ENCODE measurements at places on chromosomes 3 and 15. TPM values are rescaled to one million over a fixed set of nuclear protein-coding genes. Genes with fewer than 3 reads are reported as not detected.

DNA sequence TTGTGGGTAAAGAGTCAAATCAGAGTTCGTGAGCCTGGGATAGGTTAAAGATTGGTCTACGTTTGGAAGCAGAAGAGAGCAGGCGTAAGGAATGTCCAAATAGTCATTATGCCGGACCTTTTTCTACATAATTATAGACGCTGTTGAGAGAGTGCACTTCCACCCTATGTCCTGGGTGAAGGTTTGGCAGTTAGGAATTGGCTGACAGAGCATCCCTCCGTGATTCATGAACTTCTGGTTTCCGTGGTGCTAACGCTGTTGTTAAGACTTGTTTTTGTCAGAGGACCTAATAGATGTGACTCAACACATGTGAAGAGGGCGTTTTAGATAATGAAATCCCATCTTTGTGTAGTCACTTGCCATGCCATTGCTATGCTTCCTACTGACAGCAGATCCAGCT is 1.1 kb downstream of the EAF1 start:
- DNase-seq = peak; percentile 79

DNA sequence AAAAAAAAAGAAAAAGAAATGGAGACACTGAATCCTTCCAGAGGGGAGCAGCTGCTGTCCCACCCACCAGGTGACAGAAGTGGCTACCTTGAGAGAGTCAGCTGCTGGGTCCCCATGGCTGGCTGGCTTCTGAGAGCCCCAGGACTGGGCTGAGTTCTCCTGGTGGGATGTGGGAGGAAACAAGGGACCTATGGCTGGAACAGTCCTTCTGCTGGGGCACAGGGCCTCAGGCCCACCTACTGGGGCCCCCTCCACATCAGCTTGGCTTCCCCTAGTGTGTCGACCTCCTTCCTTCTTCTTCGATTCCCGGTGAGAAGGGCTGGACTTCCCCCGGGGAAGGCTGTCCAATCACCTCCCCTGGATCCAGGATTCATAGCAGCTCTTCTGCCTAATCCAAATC is 32.3 kb downstream of the PRR20G start:
- no peak for DNase-seq

DNA sequence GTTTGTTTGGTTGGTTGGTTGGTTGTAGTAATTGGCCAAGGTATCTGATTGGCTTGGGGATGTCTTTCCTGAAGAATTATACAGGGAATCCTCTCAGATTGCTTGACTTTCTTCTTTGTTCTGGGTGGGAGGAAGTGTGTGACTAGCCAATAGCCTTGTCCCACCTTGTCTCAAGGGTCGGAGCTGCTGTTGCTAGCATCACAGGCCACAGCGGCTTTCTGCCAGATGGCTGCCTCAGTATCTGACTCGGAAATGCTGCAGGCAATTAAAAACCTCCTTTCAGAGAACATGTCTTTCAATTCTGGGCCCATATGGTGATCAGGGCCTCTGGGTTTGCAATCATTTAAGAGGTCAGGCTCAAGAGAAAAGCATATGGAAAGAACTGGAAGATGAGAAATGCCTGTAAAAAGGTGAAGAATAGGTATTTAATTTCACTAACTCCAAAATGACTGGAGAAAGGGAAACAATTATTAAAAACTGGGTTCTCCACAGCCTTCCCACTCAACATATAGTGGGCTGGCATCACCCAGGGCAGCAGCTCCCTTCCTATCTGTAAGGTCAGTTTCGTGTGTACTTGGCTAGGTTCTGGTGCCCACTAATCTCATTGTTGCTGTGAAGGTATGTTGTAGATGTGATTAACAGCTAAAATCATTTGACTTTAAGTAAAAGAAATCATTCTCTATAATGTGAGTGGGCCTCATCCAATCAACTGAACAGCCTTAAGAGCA is 32.4 kb downstream of the TGFBR2 start:
- no peak for DNase-seq

DNA sequence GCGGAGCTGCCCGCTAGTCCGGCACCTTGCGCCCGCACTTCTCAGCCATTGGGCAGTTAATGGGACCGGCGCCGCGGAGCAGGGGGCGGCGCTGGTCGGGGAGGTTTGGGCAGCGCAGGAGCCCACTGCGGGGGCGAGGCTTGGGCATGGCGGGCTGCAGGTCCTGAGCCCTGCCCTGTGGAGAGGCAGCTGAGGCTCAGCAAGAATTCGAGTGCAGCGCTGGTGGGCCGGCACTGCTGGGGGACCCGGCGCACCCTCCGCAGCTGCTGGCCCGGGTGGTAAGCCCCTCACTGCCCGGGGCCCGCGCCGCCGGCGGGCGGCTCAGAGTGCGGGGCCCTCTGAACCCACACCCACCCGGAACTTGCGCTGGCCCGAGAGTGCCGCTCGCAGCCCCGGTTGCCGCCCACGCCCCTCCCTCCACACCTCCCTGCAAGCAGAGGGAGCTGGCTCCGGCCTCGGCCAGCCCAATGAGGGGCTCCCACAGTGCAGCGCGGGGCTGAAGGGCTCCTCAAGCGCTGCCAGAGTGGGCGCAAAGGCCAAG is 835.0 kb downstream of the TBL1XR1 start:
- no peak for DNase-seq

The TMC3 gene
- total RNA-seq = not detected

DNA sequence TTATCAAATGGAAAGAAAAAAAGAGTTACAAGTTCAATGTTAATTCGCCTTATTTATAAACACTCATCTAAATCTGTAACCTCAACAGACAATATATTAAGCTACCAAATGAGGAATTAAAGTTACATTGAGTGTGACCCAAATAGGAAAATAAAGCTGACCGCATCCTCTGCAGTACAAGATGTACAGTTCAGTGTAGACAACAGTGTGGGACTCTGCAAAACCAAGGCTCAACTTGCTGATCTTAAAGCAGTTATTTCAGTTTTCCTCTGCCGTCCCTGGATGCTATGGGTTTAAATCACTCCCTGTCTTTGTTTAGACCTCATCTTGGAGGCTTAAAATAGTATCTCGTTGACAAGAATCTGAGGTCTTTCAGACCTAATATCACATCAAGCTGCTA is 458.8 kb downstream of the MECOM start:
- DNase-seq = no peak

Measured in fibroblast of lung (primary cell).